Posterior cingulate gyrus (tissue), 11 donors: ENCODE measurements at places on chromosomes 3 and 15.

- DNase-seq: no peak
These were observed 54.2 kb upstream of the CGNL1 start for GRCh38 chr15:57321973-57322601.

DNA sequence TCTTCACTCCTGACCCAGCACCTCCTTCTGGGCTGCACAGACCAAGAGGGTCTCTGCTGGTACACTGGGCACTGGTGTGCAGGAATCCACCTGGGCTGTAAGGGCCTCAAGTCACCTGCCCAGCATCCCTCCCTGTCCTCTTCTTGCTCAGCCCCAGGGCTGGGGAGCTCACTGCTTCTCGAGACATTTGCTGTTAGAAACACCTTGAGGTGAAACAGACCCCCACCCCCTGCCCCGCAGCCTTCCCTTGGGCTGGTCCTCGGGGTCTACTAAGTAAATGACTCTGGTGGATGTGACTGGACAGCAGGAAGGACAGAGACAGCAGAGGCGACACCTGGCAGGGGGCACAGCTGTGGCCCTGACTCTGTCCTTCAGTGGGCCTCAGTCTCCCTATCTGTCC lies 29.1 kb downstream of the LOXL1 start:
- DNase-seq: no peak

- no peak for DNase-seq
These were observed 92.2 kb downstream of the KLHL25 start for GRCh38 chr15:85702321-85703101.

DNA sequence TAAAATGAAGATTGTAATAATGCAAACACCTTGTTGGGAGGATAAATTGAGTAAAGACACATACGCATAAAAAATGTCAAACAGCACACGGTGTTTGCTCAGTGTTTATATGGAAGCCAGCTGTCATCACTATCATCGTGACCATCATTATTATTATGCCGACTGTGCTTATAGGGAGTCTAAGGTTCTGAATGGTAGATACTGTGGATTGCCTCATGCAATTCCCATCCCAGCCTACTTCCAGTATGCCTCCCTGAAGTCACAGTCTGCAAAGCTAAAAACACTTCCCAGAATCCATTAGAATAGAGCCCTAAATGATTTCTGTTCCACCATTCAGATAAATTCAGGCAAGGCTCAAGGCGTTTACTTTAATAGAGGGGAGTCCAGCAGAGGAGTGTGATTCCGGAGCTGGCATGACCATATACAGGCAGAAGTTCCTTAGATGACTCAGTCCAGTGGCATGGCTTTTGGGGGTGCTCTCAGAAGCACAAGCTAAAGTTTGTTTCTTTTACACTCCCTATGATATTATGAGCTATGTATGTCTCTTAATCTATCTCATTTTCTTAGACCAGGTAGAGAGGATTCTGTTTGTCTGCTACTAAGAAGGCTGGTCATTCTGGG lies 148.7 kb downstream of the MEX3B start:
- DNase-seq: no peak

DNA sequence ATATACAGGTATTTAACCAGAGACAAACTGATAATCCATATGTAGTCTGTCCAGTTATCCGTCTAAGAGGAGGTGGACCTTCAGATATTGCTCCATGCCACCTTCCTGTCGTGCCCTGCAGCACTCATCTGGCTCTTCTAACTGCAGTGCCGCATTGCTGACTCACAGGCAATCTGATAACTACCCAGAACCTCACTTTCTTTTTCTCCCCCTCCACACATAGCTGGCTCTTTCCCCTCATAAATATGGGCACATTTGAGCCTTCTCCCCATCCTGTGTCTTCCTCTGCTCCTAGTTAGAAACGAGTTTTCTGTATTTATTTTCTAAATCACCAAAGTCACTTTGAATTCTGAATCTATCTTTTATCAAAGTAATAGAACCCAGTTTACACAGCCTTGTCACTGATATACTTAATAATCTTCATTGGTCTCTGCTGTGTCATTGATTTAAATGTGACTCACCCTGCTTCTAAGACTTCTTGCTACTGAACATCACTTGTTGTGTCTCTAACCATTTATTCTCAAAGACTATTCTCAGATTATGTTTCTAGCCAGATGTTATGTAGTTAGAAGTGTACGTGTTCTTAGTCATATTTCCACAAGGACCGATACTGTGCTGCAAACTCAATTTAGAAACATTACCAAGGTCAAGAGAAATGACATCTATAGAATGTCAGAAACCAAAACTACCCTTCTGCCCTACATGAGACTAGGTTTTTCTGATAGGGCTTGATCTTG lies 17.4 kb upstream of the KCNMB2 start:
- DNase-seq: no peak

DNA sequence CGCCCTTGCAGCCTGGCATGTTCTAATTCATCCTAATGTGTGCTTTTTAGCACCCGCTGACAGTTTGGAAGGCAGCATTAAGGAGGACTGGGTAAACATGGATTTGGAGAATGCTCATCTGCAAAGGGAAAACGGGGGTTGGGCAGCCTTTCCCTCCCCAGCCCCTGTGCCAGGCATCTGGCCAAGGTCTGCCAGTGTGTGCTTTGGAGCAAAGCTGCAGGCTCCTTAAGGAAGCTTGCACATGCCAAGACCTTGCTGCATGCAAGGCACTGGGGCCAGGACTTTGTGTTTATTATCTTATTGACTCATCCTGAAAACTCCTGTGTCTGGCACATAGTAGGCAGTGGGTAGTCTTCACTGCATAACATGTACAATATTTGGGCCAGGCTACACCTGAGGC lies 20.1 kb downstream of the FAM3D start:
- DNase-seq: no peak

GRCh38 chr15:47218295-47218694 lies 499.0 kb upstream of the SEMA6D start:
- no peak for DNase-seq
